ENCODE measurements at places on chromosomes 3 and 15.

DNA sequence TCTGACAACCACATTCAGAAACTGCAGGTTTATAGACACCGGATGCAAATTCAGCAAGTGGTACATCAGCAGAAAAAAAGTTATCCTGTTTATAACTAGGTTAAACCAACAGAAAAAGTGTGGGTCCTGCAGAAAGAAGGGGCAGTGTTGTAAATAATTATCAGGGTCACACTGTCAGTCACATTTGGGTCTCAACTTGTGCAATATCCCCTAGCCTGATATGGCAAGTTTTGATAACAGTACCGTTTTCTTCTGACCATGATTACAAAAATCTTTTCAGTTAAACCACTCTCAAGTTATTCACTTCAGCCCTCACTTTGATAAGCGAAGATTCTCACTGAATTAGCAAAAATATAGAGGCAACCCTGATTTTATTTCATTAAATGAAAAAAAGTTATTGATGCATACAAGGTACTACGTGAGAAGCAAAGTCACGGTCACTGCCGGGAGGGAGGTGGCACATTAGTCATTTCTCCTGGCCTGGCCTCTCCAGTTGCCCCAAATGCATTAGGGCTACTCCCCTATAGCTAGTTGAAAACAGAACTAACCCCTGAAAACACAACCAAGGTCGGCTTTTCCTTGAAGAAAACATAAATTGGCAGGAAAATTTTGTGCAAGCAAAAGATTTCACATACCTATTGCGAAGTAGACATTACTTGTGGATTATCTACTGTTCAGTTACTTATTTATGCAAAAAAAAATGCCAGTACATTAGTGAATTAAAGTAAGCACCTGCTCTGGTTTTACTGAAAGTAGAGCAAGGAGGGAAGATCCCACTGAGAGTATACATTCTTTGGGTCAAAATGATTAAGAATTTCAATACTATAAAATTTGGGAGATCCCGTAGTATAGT is 28.6 kb downstream of the IL5RA start:
- DNase-seq, result no peak

GRCh38 chr15:45616901-45617323 is 17.9 kb upstream of the SQOR start:
- no peak for DNase-seq

DNA sequence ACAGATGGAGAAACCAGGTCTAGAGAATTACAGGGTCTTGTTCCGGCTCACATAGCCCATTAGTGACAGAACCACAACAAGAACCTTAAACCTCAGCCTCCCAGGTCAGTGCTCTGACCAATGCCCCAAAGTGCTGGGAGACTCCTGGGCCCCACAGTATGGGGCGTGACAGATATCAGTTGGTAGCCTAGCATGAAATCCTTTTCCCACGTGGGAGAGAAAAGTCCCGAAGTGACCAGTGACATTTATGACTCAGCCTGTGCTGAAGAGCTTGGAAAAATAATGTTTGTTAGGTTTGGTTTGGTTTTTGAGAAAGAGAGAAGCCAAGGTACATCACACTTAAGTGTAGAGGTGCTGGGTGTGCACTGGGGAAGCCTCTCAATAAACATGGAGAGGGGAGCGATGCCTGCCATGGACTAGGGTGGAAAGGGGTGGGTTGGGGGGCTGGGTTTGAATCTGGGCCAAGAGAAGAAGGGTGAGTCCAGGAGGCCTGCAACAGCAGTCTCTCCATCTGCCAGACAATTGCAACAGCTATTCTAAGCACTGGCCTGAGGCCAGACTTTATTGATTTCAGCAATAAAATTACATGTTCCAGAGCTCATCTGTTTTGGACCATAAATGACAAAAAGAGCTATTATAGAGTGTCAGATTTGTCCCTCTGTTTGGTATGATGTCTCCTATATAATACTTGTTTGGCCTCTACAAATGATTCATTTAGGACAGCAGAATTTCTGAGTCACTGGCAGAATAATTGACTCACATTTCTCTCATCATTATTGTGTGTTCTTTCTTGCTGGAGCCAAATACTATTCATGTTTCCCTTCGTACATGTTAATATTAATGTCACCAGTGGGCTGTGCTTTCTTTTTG is 43.4 kb downstream of the C2CD4A start:
- DNase-seq, result no peak

DNA sequence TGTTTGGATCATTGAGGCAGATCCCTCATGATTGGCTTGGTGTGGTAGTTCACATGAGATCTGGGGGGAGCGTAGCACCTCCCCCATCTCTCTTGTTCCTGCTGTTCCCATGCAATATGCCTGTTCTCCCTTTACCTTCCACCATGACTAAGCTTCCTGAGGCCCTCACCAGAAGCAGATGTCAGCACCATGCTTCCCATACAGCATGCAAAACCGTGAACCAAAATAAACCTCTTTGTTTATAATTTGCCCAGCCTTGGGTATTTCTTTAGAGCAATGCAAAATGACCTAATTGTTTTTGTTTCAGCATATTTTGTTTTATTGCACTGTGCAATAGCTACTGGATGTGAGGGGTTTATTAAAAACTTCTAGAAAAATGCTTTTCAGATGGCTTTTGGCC is 56.6 kb upstream of the CHST2 start:
- no peak for DNase-seq

- DNase-seq, result no peak
These were observed 468.8 kb upstream of the SUCLG2 start for GRCh38 chr3:68123231-68123630.

DNA sequence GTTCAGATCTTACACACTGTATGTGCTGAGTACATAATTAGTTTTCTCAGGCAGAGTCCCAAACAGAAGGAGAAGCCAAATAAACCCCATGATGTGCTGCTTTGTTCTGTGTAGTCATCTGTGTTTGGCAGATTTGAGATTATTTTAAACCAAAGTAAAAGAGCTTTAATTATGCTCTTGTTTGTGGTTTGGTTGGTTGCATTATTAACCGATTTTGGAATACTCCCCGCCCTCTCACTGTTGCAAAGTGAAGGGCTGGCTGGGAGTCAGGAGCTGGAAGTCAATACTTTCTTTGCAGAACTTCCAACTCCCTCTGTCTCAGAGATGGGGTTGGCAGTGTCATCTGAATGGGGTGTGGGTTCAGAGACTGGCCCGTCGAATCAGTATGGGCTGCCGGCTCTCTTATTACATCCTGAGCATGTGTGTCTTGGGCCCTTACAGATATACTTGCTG is 34.4 kb downstream of the SLCO3A1 start:
- no peak for DNase-seq

DNA sequence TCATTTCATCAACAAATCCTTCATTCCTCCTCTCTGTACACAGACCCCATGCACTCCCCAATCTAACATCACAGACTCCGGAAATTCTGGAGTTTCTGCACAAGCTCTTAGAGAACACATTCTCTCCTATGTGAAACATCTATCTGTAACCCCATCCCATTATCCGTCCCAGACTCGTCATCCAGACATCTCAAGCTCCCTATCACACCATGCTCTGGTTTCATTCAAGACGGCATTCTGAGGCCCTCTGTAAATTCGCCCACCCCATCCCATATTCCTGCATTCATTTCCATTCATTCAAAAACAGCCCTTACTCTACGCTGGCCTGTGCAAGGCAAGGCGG is 575 bp downstream of the LEO1 start:
- DNase-seq, result no peak

GRCh38 chr3:14370720-14371572 is 31.5 kb upstream of the SLC6A6 start:
- no peak for DNase-seq

DNA sequence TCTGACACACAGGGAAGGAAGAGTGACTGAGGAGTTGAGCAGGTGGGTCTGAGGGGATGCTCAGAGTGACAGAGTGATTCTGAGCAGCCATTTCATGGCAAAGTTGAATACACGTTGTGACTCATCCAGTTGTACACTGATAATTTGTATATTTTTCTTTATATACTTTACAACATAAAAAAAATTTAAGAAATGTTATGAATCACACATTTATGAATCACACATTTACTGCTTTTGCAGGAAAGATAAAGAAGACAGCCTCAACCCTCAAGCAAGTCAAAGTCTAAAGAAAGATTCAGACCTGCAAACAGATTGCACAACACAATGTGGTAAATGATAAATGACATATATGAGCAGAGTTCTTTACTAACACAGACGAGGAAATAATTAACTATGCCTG is 21.0 kb upstream of the CHMP2B start:
- DNase-seq, result no peak

DNA sequence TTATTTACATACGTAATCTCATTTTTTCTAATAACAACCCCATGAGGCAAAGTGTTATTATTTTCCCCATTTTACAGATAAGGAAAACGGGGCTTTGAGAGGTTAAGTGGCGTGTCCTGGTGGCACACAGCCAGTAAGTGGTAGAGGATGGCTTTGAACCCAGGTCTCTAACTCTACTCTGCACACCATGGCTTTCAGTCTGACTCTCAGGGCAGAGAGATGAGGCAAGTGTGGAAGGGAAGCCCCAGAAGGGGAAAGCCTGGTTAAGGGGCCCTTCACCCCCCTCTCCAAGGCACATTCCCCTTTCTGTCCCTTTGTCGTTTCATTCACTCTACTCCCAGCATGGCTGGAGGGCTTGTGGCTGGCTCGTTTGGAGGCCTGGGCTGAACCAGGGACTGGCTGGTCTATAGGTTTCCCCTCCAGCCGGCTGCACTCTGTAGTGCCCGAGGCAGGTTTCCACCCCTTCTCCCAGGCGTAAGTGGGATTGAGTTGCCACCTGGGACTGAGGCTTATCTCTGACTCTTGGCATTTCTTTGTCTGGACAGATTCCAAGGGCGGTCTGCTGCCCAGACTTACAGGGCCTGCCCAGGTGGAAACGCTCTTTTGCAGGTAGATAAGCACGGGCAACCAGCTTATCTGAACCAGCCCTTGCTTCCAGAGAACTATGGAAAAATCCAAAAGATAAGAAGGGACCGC is 12.1 kb downstream of the SEMA4B start:
- no peak for DNase-seq

All from GM12891 (cell line).